Activated CD4-positive, alpha-beta T cell treated with anti-CD3 and anti-CD28 coated beads for 36 hours (primary cell): ENCODE measurements at places on chromosomes 12 and 14. TPM values are rescaled to one million over a fixed set of nuclear protein-coding genes. Genes with fewer than 3 reads are reported as not detected.

PTGER2 gene
- total RNA-seq: 2.4 TPM

DNA sequence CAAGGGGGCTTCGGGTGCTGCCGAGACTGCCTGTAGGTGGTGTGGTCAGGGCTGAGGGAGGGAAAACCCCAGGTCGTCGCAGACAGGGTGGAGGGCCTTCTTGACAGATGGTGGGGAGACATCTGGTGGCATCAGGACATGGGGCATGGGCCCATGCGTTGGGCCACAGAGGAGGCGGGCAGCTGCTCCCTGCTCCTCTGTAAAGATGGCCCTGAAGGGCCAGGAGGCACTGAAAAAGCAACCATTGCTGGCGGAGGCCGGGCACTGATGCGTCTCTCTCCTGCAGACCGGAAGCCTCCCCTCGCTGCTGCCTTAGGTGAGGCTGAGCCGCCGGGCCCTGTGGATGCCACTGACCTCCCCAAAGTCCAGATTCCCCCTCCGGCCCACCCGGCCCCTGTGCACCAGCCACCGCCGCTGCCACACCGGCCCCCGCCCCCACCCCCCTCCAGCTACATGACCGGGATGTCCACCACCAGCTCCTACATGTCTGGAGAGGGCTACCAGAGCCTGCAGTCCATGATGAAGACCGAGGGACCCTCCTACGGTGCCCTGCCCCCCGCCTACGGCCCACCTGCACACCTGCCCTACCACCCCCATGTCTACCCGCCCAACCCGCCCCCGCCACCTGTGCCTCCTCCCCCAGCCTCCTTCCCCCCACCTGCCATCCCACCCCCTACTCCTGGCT, 28.8 kb downstream of the CCNK start:
- no peaks in the 10 kb centered on the region for H3K4me1 ChIP-seq
- H3K27me3 ChIP-seq: no peaks in the 10 kb centered on the region
- no peak overlapping the region for H3K27ac ChIP-seq
- no peak overlapping the region for H3K4me3 ChIP-seq
- H3K36me3 ChIP-seq: peaks cover 22% of the 10 kb centered on the region
- no peak for DNase-seq

GRCh38 chr12:87982208-87982607, 47.0 kb downstream of the C12orf50 start:
- no peaks in the 10 kb centered on the region for H3K4me1 ChIP-seq
- no peaks in the 10 kb centered on the region for H3K36me3 ChIP-seq
- no peak overlapping the region for H3K27ac ChIP-seq

DNA sequence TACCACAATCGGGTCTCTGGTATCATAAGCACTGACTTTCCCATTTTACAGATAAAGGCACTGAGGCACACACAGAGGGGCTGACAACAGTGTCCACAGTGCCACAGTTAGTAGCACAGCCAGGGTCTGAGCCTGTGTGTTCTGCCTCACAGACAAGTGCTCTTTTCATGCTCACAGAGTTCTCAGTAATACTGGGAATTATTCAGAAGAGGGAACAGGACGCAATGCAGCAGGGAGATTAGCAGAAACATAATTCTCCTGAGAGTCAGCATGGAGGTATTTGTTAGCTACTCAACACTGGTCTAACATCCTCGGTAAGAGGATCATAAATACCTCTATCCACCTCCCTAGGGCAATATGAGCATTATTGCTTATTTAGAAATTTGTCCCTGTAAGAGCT, 219.3 kb upstream of the EEA1 start:
- no peaks in the 10 kb centered on the region for H3K36me3 ChIP-seq
- no peak for DNase-seq
- H3K4me3 ChIP-seq: no peak overlapping the region
- H3K27me3 ChIP-seq: no peaks in the 10 kb centered on the region

DNA sequence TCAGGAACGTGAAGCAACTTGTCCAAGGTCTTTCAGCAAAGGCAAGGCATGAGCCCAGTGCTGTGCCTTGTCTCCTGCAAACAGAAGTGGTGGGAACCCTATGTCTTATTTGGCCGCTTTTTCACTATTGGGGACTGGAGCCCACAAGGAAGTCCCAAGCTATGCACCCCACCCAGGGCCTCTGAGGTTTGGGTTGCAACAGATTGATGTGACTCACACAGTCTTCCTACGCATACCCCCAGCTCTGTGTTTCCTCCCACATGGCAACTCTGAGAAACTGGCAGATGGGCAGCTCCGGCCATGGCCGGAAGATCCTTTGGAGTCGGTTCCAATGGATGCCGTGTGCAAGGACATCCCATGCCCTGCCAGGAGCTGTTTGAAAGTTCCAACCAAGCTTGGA, 28.3 kb upstream of the CMKLR1 start:
- H3K27ac ChIP-seq: no peak overlapping the region
- no peak for DNase-seq
- H3K36me3 ChIP-seq: no peaks in the 10 kb centered on the region
- H3K4me1 ChIP-seq: no peaks in the 10 kb centered on the region
- H3K4me3 ChIP-seq: no peak overlapping the region

DBX2 gene
- not detected for total RNA-seq

CCDC177 gene
- total RNA-seq: not detected

ADAMTS20 gene
- total RNA-seq: not detected

TAS2R19 gene
- 1.6 TPM for total RNA-seq

GRCh38 chr14:90760591-90761316, 55.5 kb downstream of the TTC7B start:
- H3K4me3 ChIP-seq: no peak overlapping the region
- no peak overlapping the region for H3K27ac ChIP-seq
- peaks cover 30% of the 10 kb centered on the region for H3K4me1 ChIP-seq
- H3K27me3 ChIP-seq: peaks cover 3% of the 10 kb centered on the region
- peaks cover 2% of the 10 kb centered on the region for H3K36me3 ChIP-seq
- no peak for DNase-seq

DNA sequence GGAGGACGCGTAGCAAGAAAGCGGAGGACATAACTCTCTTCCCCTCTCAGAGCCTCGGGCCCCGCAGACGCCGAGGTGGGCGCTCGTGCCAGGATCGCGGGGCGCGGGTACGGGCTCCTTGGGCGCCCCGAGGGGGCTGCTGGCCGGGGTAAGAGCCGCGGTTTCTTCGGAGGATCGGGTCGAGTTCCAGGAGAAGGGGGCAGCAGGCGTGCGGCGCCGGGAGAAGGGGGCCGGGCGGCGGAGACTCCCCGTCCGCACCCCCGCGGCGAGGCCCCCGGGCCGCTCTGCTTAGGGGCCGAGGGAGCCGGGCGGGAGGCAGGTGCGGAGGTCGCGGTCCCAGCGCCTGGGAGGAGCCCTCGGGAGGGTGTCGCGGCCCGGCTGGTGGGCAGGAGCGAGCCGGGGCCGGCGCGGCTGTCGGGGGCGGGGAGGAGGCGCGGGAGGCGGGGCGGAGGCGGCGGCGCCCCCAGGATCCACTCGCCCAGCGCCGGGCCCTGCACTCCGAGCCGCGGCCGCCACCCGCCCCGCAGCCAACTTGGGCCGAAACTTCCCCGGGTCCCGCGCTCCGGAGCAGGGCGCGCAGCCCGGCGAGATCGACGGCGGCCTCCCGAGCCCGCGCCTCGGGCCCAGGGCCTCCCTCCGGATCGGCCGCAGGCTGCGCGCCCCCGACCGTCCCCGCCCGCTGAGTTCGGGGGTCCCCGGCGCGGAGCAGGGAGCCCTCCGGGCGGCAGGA, 64.4 kb downstream of the FBXL14 start:
- H3K4me1 ChIP-seq: peaks cover 32% of the 10 kb centered on the region
- H3K4me3 ChIP-seq: peak overlapping the region; percentile 69
- peaks cover 57% of the 10 kb centered on the region for H3K27me3 ChIP-seq

TMEM132C gene
- total RNA-seq: not detected

DNA sequence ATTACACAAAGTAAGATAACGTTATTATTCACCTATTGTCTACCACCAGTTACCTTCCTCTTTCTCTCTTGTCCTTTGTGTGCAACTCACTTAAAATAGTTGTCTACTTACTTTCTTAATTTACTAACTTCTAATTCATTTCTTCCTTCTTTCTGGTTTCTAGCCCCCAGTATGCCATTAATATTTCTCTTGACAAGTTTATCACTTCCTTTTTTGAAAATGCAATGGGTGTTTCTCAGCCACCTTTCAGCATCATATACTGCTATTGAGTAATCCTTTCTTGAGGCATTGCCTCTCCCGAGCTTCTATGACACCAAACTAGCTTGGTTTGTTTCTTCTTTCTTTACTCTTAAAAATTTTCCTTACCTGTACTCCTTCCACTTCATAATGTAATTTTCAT, 633.6 kb downstream of the TMTC2 start:
- no peak overlapping the region for H3K4me3 ChIP-seq
- H3K27me3 ChIP-seq: no peaks in the 10 kb centered on the region
- no peaks in the 10 kb centered on the region for H3K4me1 ChIP-seq
- H3K36me3 ChIP-seq: no peaks in the 10 kb centered on the region
- no peak for DNase-seq

RND1 gene
- 3.3 TPM for total RNA-seq

GRCh38 chr12:116274551-116275375, 2.7 kb downstream of the MED13L start:
- H3K4me1 ChIP-seq: peaks cover 44% of the 10 kb centered on the region
- H3K27ac ChIP-seq: no peak overlapping the region
- no peaks in the 10 kb centered on the region for H3K27me3 ChIP-seq
- peak overlapping the region; percentile 95 for H3K4me3 ChIP-seq
- H3K36me3 ChIP-seq: no peaks in the 10 kb centered on the region
- DNase-seq: no peak

DNA sequence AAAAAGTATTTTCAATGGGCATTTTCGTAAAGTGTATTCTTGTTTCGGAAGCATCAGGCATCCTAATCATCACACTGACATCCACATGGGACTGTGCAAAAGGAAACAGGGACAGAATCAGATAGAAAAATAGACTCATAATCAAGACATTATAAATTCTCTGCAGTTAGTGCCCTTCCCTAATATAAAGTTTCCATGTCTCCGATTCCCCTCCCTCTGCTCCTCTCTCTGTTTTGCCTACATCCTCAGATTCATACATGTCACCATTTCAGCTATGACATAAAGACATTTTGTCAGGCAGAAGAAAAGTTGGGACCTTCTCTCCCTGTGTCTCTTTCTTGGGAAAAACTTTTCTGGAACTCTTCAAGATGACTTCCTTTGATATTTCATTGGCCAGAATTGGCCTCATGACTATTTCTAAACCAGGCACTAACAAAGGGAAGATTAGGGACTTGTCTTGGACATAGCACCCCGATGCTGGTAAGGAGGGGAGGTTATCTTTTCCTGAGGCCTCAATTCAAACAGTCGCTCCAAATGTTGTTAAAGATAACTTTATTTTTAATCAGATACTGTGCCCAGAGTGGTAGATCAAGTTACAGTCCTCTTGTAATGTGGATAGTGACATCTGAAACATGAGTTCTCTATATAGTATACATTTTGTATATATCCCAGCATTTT, 212.1 kb upstream of the BTG1 start:
- H3K27ac ChIP-seq: peak overlapping the region; percentile 17
- peaks cover 43% of the 10 kb centered on the region for H3K4me1 ChIP-seq
- H3K27me3 ChIP-seq: no peaks in the 10 kb centered on the region
- H3K36me3 ChIP-seq: peaks cover 27% of the 10 kb centered on the region
- DNase-seq: no peak
- H3K4me3 ChIP-seq: no peak overlapping the region

INHBE gene
- total RNA-seq: 1.5 TPM

GRCh38 chr14:54935958-54936357, 33.3 kb upstream of the GCH1 start:
- H3K4me3 ChIP-seq: no peak overlapping the region
- H3K27me3 ChIP-seq: no peaks in the 10 kb centered on the region
- no peak for DNase-seq
- peaks cover 5% of the 10 kb centered on the region for H3K36me3 ChIP-seq

PSMB11 gene
- not detected for total RNA-seq

CCDC197 gene
- total RNA-seq: 0.34 TPM

SERPINA9 gene
- not detected for total RNA-seq

DNA sequence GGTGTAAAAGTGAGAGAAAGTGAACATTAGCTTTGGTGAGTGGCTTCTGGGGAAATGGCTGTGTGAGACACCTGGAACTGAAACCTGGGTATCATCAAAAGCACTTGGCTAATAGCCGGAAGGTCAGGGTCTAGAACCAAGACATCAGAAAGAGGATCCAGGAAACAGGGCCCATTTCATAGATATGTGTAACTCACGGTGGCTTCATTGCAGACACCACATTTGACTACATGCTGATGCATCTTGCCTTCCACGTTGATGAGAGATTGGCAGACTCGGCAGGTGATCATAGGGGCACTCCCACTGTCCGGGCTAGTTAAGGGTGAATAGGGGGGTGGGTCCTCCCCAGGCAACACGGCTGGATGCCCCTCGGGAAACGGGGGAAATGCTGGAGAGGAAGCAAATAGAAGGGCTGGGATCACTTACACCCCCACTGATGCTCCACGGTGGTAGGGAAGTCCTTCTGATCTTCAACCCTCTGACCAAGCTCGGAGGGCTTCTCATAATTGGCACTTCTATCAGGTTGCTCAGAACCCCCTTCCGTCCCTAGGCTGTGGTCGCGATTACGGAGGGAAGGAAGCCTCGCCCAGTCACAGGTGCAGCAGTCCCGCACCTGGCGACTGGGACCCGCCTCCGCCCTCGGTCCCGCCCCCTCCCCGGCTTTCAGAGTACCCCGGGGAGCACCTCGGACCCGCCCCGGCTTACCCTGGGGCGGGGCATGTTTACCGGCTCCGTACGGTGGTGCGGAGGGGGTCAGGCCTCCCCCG, 593 bp downstream of the PIP4P1 start:
- H3K4me1 ChIP-seq: peaks cover 26% of the 10 kb centered on the region
- peak; percentile 67 for DNase-seq
- no peaks in the 10 kb centered on the region for H3K27me3 ChIP-seq
- H3K27ac ChIP-seq: peak overlapping the region; percentile 91
- peak overlapping the region; percentile 84 for H3K4me3 ChIP-seq
- peaks cover 25% of the 10 kb centered on the region for H3K36me3 ChIP-seq

DNA sequence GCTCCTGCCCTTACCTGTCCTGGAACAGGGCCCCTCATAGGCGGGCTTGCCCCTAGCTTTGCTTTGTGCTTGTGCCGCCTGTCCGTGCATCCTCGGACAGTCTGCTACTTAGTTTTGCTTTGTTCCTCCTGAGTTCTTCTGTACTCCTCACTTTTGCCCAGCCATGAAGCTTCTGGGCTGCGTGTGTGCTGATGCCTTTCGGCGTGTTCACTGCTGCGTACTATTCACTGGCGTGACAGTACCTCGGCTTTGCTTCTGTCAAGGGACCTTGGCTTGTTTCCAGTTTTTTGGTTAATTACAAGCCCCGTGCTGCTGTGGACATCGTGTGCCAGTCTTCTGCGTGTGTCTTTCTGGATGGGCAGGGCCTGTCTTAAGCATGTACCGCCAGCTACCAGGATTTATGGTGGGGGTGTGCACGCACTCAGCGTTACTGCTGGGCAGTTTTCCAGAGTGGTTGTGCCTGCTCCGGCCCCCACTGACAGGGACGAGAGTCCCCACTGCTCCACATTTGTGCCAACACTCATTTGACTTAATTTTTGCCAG, 2.5 kb downstream of the PACS2 start:
- H3K36me3 ChIP-seq: no peaks in the 10 kb centered on the region
- no peak overlapping the region for H3K4me3 ChIP-seq
- H3K4me1 ChIP-seq: peaks cover 31% of the 10 kb centered on the region
- DNase-seq: no peak
- no peaks in the 10 kb centered on the region for H3K27me3 ChIP-seq
- H3K27ac ChIP-seq: no peak overlapping the region

GRCh38 chr14:50123062-50123461, 6.7 kb upstream of the VCPKMT start:
- H3K27ac ChIP-seq: no peak overlapping the region
- H3K27me3 ChIP-seq: no peaks in the 10 kb centered on the region
- H3K4me3 ChIP-seq: no peak overlapping the region
- H3K36me3 ChIP-seq: peaks cover 10% of the 10 kb centered on the region
- DNase-seq: no peak
- peaks cover 3% of the 10 kb centered on the region for H3K4me1 ChIP-seq

AQP2 gene
- not detected for total RNA-seq

GRCh38 chr12:112904571-112904970, 2.2 kb upstream of the OAS1 start:
- no peak overlapping the region for H3K4me3 ChIP-seq
- no peak for DNase-seq
- H3K27me3 ChIP-seq: no peaks in the 10 kb centered on the region
- H3K4me1 ChIP-seq: peaks cover 47% of the 10 kb centered on the region
- peak overlapping the region; percentile 48 for H3K27ac ChIP-seq
